Neural crest cell (in vitro differentiated cells): ENCODE measurements at places on chromosomes 12 and 14.

DNA sequence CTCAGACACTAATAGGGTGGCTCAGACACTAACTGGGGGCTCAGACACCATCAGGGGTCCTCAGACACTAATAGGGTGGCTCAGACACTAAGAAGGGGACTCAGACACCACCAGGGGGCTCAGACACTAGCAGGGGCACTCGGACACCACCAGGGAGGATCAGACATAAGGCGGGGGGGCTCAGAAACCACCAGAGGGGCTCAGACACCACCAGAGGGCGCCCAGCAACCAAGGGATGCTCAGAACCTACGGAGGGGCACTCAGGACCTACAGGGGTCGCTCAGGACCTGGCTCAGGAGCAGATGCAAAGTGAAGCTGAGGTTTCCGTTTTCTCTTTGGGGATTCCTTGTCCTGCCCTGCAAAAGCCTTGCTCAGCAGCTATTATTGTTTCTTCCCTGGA is 448.5 kb downstream of the TMEM121 start:
- DNase-seq = no peak

DNA sequence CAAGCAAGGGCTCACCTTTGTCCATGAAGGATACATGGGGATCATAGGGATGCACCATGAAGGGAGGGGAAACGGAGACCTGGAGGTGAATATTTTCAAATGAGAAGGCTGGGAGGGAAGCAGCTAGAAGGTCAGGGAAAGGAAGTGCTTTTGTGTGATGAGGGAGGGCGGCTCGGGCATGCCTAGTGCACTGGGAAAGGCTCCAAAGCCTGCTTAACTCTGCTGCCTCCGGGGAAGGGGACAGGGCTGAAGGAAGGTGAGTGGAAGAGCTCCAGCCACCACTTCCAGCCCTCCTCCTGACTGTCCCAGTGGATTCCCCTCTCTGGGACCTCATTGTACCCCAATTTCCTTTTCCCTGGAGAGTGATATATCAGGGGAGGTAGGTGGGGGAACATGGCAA is 149.4 kb upstream of the PRMT8 start:
- no peak for DNase-seq

- peak; percentile 6 for DNase-seq
These were observed 82.3 kb downstream of the PUS7L start for GRCh38 chr12:43676183-43676813.

DNA sequence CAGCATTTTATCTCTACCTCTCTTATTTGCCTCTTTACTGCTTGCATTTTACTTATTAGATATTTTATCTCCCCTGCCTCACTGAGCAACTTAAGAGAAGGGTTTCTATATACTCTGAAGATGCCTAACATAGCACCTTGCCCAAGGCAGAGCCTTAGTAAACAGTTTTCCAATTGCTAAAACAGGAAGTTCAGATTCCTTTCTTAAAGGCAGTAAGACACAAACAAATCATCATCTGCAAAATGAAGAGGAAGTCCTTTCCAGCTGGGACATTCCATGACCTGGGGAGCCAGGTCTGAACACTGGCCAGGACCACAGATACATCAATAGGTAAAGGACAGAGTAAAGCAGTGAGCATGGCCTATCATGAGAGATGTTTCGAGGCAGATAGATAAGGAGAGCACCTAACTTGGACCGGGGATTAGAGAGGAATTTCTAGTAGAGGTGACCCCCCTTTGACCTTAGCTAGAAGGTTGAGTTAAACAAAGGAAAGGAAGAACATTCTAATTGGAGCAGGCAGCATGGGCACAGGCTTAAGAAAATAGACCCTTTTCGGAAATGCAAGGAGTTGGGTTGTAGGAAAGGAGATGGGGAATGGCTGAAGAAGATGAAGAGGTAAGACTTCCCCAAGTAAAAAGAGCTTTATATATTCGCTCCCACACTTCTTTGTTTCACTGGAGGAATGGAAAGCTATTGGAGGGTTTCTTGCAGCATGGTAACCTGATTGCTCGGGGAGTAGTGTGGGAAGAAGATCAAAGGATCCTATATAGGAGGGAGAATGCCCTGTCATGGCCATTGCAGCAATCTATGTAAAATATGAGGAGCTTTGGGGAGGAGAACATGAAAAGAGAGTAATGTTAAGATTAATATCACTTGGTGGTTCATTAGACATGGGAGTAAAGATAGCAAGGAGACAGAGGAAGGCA is 94.8 kb downstream of the PHLDA1 start:
- DNase-seq = no peak

DNA sequence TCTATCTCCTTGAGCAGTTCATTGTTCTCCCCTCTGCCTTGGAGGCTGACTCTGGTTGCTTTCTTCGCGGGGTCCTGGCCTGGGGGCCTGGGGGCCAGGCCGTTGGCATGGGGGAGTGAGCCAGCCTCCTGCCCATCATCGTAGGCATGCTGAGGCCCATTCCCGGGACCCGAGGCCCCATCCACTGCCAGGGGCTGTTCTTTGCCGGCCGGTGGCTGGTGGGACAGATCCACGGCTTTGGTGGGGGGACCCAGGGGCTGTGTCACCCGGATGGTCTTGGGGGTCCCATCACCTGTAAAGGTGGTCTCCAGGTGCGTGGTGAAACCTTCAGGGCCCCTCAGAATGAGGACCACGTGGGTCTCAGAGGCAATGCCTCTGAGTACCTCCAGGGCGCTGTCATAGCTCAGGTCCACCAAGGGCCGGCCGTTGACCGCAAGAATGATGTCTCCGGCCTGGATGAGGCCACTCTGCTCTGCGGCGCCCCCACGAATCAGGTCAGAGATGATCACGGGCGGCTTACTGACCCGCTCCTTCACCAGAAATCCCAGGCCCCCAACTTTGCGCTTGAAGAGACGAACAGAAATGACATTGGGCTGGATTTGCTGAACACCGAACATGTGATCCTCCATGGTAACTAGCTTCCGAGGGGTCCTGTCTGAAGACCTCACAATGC is 30.8 kb downstream of the NOS1 start:
- no peak for DNase-seq

- no peak for DNase-seq
These were observed 163.5 kb downstream of the VRK1 start for GRCh38 chr14:96960598-96961116.

DNA sequence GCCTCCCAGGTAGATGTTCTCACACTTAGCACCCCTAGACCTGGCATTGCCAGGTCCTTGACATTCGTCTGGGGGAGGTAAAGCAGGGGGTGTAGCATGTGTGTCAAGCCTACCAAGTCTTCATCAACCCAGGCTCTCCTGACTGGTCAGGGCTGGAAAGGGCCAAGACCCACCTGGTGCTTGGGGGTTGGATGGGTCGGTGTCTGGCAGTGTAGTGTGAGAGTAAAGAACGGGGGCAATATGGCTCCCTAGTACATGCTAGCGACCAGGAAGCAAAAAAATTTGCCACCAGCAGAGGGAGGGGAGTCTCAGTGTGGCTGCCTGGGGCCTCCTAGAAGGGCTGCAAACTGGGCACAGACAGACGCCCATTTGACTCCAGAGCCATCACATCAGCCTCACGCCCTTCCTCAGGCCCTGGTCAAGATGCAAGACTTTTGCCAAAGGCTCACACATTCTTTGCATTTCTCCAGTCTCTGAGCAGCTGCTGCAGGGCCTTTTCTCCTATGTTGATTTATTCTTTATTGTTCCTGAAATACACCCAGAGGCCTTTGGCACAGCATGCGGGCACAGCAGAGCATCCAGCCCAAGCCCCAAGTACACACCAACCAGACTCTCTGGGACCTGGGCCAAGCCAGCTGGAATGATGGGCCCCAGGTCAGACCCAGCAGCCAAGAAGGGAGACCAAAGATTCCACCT is 38.3 kb upstream of the PNMA1 start:
- DNase-seq = no peak

GRCh38 chr14:74977901-74978385 is 22.5 kb upstream of the PGF start:
- no peak for DNase-seq

DNA sequence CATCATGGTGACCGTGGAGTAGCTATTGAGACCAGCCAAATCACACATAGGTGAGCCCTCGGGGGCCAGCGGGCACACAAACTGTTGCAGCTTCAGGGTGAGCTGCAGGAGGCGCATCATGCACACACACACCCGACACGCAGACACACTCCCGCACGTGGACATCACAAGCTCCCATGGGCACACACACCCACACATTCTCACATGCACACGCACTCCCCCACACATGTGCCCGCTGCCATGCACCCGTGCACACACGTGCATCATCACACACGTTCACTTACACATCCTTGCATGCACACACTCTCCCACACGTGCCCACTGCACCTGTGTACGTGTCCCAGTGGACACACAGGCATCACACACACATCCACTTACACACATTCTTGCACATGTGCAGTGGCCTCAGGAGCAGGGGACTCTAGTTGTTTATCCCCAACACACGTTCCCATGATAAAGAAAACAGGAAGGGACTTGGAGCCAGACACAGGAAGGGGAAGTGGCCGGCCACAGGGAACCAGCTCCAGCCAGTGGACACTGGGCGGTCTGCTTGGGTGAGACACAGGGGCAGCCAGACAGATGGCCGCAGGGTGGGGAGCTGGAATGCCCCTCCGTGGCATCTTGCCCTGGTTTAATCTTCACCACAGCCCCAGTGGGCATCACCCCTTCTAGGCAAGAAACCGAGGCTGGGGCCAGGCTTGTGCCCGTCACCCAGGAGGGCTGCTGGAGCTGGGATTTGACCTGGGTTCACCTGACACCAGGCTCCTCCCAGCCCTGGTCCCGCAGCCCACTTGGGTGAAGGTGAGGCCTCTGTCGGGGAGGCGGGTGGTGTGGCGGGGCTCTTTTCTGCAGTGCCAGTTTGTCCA is 49.7 kb downstream of the CYP46A1 start:
- DNase-seq = no peak

- no peak for DNase-seq
These were observed 68.8 kb downstream of the DRAM1 start for GRCh38 chr12:101946233-101946611.

- no peak for DNase-seq
These were observed 2.3 kb downstream of the CDKN1B start for GRCh38 chr12:12719496-12719895.

DNA sequence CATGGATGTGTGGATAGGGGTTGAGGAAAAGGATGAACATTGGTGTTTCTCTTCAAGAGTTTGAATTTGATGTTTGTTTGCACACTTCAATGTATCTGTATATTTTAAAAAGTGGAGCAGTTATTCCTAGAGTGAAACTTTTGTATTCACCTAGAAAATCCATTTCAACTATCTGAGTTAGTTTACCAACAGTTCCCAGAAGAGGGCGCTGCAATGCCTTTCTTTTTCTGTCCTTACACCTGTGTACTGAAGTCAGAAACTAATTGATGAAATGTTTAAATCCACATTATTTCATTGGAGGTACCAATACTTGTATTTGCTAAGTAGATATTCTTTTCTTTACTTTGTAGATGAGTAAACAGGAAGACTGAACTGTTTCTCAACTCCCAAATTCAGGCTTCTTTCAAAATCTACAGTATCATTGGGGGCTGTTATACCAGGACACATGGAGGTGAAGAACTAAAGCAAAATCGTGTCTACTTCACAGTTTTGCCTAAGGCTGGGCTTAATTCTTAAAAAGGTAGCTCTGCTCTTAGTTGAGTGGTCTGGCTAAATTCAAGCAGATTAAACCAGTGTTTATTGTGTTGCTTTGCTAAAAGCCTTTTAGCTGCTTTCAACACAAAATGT is 26.6 kb upstream of the KLRB1 start:
- DNase-seq = peak; percentile 16

DNA sequence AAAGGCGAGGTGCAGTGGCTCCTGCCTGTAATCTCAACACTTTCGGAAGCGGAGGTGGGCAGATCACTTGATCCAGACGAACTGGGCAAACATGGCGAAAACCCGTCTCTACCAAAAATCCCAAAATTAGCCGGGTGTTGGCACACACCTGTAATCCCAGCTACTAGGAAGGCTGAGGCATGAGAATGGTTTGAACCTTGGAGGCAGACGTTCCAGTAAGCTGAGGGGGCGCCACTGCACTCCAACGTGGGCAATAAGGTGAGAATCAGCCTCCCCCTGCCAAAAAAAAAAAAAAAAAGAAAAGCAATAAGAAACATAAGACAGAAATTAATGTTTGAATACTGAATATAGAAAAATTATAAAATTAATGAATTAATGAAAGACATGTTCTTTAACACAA is 928.7 kb downstream of the LRFN5 start:
- DNase-seq = no peak

DNA sequence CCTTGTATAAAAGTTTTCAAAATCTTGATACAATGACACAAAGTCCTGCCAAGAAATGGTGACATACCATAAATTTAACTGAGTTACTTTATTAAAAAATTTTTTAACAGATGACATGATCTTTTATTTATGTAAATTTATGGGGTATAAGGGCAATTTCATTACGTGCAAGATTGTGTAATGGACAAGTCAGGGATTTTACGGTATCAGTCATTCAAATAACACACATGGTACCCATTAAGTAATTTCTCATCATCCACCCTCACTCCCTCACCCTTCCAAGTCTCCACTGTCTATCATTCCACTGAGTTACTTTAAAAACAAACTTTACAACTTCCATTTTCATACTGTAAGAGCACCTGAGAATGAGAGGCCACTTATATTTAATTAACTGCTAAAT is 37.4 kb downstream of the SPTLC2 start:
- DNase-seq = no peak

- peak; percentile 1 for DNase-seq
These were observed at the start of gene PTGDR for GRCh38 chr14:52267501-52268278. TSS of gene PTGDR (plus strand) at chr14:52267698. CDS start at chr14:52267815, 117 bp downstream.

DNA sequence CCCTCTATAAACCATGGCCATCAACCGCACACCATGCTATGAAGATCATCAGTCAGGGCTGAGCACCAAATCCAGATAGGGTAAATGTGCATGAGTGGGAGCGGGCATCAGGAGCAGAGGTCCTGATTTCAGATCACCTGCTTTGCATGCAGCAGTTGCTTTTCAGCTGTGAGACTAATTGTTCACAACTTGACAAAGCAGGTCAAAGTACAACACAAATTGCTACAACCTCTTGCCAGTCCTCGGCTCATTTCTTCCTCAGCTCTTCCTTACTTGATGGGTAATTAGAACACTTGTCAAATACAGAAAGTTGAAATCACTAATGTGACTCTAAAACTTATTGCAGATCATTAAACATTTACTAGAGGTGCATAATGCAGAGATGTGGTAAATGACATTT is 171.6 kb downstream of the PPM1H start:
- DNase-seq = no peak

DNA sequence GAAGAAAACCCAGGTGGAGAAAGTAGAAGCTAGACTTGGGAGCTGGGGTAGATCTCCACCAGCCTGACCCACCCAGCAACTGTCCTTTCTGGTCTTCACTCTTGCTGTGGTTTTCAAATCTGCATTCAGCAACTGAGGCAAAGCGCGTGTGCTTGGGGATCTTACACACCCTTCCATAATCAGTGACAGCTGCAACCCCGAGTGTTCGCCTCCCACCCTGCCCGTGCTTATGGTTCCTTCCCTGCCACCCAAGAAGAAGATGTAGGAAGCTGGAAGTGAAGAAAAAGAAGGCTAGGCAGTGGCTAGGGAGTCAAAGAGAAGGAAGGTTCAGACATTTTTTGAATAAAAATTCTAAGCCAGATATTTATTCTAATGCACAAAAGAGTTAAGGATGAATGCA is 162.6 kb upstream of the CCND2 start:
- DNase-seq = no peak
